Activated T-helper 1 cell treated with Interleukin-2 at 50 U/mL for 16 hours (primary cell): ENCODE measurements at places on chromosomes 7 and 10.

GRCh38 chr10:119025336-119025735 lies 4.2 kb upstream of the NANOS1 start:
- no peak for DNase-seq

GRCh38 chr10:78599122-78599853 lies 469.5 kb upstream of the ZMIZ1 start:
- no peak for DNase-seq

DNA sequence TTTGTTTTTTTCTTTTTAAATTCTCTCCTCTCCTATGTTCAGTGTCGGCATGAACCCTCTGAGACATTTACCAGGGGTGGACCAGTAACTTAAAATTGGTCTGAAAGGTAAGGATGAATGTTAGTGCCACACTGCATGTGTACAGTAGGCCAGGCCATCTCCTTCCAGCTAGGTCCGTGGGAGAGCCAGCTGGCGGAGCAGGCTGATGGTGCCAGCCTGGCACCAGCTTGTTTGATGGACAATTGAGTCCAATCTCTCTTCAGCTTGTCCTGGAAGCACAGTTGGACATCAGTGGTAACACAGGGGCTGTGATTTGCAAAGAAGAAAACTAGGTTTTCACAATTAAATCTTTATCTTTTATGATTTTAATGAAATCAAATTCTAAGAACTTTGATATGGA lies 136.5 kb downstream of the CNNM2 start:
- no peak for DNase-seq

- no peak for DNase-seq
Observed at GRCh38 chr10:100642295-100642994, 102.9 kb upstream of the PAX2 start.

DNA sequence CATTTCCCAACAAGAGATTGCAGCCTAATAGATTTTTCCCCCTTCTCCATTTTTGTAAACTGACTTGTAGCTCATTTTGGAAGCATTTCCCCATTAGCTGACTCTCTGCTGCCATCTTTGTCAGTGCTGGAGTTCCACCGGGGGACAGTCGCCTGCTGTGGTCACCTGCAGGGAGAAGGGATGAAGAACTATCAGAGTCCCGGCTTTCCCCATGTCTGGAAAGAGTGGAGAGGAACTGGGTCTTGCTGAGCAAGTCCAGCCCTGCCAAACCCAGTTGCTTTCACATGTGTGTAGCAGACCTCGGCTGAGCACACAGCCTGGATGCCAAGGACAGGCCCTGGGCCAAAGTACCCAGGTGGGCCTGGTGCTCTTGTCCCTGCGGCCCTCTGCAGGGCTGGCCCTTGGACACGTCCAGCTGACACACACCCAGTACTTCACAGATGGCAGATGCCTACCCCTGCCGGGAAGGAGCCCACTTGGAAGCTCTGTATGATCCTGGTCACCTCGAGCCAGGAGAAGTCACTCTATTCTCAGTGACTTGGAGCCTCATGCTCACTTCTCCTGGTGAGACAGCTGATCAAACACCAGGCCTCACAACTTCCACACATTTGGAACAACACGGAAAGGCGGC lies 157.3 kb upstream of the NPVF start:
- no peak for DNase-seq
